Heart left ventricle (tissue), 16 donors: ENCODE measurements at places on chromosomes 11 and 22. TPM values are rescaled to one million over a fixed set of nuclear protein-coding genes. Genes with fewer than 3 reads are reported as not detected.

GRCh38 chr11:45398325-45398724, 112.2 kb upstream of the SYT13 start:
- DNase-seq = no peak

DNA sequence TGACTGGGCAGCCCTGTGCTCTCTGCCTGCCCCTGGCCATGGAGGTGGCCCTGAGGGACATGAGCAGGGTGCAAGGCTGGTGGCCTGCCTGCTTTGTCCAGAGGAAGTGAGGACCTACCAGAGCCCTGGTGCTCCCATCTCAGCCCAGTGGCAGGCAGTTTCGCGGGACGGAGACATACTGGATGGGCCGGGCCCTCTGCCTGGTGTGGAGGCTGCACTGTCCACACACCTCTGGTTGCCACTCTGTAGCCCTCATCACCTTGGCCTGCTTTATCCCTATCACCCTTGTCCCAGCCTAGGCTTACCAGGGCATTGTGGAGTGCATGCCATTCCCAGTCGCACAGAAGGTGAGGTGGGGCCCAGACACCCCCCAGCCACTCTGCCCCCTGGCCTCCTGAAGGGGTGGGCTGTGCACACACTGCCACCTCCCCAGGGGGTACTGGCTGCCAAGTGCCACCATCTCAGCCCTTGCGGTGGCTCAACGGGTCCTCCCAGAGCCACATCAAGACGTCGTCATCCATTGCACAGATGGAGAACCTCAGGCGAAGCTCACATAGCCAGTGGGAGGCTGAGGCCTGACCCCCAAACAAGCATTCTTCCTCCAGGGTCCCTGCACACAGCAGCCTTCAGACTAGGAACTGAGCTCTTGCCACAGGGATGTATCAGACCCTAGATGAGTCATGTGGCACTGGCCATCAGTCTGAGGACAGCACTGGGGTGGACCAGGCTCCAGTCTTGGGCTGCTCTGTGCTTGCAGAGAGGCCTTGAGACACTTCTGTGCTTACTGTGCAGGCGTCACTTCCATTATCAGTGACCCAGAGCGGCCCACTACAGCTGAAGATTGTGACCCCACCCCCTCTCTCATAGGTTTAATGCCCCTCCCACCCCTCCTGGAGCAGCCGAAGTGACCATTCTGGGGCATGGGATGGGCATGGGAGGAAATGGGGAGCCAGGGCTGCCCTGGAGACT, 176.1 kb downstream of the IGLL1 start:
- no peak for DNase-seq

KRTAP5-9 gene
- not detected for total RNA-seq

DNA sequence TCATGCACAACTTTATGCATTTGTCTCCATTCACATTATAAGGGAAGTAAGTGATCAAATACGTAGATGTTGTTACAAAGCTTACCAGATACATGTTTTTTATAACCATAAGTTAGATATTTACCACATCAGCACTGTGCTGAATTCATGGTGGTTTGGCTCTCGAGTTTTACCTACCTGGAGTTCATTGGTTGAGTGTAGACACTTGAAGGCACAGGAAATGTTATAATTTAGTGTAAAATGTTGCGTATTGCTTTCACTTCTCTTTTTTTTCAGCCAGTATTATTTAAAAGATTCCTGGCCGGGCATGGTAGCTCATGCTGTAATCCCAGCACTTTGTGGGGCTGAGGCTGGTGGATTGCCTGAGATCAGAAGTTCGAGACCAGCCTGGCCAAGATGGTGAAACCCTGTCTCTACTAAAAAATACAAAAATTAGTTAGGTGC, 53.1 kb upstream of the GRK2 start:
- no peak for DNase-seq
